ENCODE measurements at places on chromosomes 1 and 21.

- no peak for DNase-seq
Measured at GRCh38 chr21:42574234-42575027, 60.8 kb downstream of the SLC37A1 start.

DNA sequence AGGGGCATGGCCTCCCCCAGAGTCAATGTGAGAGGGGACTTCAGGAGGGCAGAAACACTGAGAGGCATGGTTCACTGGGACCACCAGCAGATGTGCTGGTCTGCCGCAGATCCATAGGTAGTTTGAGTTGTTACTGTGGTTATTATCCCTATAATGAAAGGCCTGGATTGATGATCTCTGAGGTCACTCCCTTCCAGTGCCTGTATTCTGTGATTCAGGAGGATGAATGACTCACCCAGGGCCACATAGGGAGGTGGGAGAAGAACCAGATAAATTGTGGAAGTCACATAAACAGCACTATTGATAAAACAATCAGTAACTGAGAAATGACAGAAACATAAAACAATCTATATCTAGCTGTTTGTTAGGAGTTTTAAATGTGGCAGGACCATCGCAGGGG lies 22.7 kb upstream of the ACTL8 start:
- no peak for DNase-seq

DNA sequence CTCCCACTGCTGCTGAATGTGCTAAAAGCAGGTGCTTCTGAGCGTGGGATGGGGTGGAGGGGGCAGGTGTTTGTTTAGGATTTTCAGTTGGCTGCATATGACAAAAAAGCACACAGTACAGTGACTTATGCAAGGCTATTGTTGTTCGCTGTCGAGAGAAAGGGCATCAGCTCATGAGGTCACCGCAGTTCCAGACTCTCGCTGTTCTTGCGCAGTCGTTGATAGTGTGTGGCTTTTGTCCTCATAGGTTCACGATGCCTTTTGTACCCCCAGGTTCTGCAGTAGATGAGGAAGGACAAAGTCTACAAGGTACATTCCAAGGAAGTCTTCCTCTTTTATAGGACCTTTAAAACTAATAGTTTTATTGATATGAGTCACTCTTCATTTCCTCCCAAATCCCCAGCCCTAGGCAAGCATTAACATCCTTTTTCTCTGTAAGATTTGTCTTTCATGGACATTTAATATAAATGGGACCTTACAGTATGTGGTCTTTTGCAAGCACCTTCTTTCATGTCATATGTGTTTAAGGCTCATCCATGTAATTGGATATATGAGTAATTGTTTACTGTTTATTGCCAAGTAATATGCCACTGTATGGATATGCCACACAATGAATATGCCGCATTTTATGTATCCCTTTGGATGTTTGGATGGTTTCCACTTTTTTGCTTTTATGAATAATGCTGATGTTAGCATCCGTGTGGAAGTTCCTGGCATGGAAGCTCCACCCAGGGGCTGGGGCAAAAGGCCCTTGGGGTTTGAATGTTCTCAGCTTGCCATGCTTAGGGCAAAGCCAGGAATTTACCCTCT lies 14.5 kb upstream of the NLRP3 start:
- DNase-seq, result no peak

GRCh38 chr1:204925701-204926100 lies 55.0 kb downstream of the NFASC start:
- DNase-seq, result no peak

- DNase-seq, result peak; percentile 8
Measured at GRCh38 chr1:230509281-230509977, 83.3 kb upstream of the PGBD5 start.

DNA sequence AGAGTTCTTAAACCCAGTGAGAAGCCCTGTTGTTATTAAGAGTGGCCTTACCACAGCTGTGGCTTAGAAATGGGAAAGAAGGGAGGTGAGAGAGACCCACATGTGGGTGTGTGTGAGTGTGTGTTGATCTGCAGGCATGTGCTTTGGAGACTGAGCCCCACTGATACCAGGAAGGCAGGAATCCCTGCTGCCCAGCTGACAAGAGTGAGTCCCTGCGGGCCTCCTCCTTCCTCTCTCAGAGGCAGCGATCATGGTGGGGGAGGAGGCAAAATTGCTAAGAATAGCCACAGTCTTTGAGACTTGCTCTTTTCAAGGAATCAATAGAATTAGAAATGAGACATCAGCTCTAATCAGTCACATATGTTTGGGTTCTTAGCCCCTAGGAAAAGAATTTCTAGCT lies 87.0 kb upstream of the WARS2 start:
- no peak for DNase-seq

DNA sequence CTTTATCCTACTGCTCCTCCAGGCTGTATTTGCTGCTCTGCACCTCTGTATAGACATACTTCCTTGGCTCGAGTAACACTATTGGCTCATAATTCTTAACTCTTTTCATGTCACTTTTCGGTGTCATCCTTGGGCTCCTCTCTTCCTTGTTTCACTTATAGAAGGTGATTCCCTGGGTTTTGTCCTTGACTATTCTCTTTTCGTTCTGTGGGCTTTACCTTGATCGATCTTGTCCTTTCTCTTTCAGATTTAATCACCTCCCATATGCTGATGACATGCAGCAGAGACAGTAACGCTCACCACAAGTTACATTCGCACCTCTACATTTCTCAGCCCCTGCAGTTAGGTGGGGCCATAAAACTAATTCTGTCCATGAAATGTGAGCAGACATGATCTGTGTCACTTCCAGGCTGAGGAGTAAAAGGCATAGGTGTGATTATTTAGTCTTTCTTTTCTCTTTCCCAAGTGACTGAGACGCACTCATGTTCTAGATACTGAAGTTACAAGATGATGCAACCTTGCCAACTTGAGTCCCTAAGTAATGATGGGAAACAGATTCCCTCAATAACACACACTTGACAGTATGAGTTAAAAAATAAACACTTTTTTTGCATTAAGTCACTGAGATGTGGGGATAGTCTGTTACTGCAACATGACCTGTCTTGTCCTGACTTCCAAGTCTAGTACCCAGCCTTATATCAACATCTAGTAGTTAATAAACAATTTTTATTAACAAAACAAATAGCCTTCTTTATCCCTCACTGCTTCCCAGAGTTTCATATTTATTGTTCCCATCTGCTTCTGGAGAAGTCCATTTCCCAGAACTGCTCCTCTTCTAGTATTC lies 49.9 kb upstream of the HAO2 start:
- no peak for DNase-seq

DNA sequence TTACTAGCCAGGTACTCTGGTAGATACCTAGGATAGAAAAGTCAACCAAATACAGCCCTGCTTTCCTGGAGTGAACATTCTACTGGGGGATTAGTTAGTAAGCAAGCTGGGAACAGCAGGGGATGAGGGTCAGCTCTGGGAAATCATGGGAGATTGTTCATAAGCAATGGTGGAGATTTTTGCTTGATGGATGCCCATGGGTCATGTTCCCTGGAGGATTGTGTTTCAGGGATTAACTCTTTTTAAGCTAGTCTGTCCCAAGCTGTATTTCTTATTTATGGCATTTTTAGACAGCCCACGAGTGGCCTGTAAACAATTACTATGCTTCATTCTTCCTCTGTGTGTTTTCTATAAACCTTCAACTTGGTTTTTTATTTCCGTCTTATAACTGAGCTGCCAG lies 18.9 kb downstream of the CACHD1 start:
- DNase-seq, result no peak

GRCh38 chr1:234866007-234866866 lies 256.3 kb upstream of the IRF2BP2 start:
- no peak for DNase-seq

DNA sequence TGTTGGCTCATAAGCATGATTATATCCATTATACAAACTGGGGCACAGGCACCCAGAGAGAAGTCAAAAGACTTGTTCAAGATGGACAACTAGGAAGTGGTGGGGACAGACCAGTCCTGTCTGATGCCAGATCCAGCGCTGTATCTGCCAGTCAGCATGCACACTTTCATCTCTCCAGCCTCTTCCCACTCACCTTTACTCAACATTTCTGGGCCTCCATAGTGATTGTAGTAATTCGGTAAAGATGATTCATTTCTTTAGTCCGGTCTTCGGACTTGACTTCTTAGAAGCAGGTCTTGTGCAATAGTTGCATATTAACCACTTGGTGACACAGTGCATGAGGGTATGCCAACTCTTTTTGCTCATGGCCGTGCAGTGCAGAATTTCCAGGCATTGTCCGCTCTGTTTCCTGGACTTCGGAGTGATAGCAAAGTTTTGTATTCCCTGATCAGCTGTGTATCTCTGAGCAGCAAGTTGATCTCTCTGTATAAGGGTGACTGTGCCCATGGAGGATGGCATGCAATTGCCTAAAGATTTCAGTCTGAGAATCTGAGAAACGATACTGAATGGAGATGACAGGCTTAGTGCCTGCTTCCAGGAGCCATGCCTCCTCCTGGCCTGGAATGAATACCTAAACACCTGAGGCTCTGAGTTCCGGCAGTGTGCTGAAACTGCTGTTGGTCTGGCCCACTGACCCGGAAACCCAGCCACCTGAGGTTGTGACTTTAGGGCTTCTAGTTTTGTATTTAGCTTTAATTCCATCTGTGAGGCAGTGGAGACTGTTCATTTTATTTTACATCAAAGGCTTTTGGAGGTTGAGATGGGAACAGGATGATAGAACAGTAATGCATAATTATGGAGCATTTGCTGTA lies 39.0 kb downstream of the GALNT2 start:
- no peak for DNase-seq

GRCh38 chr1:155529109-155529508 lies 33.5 kb downstream of the ASH1L start:
- no peak for DNase-seq

DNA sequence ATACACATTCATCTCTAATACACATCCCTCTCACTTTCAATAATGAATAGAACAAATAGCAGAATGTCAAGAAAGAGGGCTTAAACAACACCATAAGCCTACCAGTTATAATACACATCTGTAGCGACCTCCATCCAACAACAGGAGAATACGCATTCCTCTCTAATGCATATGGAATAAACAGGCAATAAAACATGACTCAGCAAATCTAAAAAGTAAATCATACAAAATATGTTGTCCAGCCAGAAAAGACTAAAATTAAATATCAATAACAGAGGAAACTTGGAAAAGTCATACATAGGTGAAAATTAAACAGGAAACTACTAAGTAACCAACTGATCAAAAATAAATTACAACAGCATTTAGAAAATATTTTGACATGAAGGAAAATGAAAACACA lies 1127.5 kb upstream of the NCAM2 start:
- no peak for DNase-seq

All from B cell (primary cell).